Muscle of back (tissue), 13 donors: ENCODE measurements at places on chromosomes 1 and 21.

DNA sequence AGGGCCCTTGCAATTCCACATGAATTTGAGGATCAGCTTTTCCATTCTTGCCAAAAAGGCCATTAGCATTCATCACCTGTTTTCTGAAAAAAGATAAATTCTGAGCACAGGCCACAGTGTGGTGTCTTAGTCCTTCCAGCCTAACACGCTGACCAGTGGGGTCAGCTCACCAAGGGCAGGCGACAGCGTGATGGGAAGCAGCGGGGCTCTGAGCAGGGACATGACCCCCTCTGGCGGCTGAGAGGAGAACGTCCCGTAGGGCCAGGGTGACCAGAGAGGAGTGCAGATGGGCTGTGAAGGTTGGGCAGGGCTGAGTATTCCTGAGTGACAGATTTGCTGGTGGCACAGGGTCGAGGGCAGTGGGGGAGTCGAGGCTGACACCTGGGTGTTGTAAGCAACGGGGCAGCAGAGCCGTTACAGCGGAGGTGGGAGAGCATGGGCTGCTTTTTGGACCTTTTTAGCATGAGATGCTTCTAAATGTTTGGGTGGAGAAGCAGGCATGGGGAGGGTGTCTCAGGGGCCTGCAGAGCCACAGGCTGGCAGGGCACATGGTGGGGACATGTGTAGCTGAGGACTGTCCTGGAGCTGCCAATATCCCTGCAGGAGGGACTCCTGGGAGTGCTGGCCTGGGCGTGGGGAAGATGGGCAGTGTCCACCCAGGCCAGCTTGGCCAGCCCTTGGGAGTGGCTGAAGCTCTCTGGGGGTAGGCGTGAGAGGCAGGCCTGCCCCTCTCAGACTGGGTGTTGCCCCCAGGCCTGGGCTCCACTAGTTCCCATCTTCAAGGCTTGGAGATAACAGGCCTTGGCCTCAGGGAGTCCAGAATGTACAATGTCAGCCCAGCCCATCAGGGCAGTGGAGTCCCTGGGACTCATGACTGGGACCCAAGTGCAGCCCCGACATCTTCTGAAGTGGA lies 8.6 kb upstream of the CALML6 start:
- DNase-seq, result peak; percentile 89

DNA sequence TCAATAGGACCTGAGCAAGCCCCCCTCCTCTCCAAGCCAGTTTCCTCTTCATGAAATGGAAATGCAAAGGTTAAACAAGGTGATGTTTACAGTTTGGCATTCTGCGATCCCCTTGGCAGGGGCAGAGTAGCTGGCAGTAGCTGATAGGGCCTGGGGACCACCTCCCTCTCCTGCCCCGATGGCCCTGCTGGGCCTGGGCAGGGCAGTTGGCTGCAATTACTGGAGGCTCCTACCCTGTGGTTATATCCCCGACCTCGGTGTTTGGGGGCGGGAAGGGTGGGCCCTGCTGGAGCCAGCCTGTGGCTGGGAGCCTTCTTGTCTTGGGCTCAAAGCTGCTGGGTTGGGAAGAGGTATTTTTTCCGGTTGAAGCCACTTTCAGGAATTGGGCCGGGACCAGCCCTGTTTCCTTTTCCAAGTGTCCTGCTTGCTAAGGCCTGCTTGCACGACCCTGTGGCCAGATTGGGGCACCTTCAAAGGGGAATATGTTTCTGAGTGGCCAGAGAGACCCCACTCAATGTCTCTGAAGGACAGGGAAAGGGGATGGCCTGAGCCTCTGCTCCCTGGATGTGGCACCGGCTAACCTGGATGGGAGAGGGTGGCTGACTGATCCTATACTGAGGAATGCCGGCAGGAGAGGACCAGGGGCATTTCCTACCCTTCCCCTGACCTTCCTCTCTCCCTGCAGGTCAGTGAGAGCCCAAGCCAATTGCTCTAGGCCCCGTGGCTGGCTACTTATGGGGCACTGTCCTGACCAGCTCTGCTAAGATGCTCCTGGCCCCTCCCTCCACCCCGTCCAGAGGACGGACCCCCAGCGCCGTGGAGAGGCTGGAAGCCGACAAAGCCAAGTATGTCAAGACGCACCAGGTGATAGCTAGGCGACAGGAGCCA lies 1.9 kb downstream of the FAM110D start:
- DNase-seq, result no peak

- DNase-seq, result no peak
Observed at GRCh38 chr1:60571811-60572210, 498.2 kb upstream of the C1orf87 start.

DNA sequence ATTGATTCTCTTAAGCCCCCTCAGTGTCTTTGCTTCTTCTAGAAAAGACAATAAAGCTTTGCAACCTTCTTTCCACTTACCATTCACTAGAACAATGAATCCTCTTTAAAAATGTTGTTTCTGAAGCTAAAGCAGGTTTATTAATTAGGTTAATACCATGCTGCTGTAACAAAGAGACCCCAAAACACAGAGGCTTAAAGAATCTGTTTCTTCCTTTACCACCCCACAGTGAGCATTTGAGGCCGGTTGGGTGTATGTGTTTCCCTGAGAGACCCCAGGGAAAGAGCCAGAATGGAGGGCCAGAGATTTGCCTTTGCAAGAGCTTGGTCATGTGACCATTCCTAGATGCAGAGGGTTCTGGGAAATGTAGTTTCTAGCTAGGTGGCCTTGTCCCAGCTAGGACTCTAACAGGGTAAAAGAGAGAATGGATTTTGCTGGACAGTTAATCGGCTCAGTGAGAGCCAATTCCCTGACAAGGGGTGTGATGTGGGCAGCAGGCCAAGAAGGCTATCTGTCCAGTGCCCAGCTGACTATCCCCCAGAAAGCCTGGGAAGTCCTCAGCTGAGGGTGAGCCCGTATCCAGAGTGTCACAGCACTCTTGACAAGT lies 191.8 kb upstream of the TMEM51 start:
- DNase-seq, result no peak

- DNase-seq, result no peak
Observed at GRCh38 chr1:244207042-244207934, 156.2 kb downstream of the ZBTB18 start.

- no peak for DNase-seq
Observed at GRCh38 chr1:61085206-61085982, 3.0 kb downstream of the NFIA start.

- no peak for DNase-seq
Observed at GRCh38 chr21:28712411-28712810, 280.3 kb downstream of the LTN1 start.

DNA sequence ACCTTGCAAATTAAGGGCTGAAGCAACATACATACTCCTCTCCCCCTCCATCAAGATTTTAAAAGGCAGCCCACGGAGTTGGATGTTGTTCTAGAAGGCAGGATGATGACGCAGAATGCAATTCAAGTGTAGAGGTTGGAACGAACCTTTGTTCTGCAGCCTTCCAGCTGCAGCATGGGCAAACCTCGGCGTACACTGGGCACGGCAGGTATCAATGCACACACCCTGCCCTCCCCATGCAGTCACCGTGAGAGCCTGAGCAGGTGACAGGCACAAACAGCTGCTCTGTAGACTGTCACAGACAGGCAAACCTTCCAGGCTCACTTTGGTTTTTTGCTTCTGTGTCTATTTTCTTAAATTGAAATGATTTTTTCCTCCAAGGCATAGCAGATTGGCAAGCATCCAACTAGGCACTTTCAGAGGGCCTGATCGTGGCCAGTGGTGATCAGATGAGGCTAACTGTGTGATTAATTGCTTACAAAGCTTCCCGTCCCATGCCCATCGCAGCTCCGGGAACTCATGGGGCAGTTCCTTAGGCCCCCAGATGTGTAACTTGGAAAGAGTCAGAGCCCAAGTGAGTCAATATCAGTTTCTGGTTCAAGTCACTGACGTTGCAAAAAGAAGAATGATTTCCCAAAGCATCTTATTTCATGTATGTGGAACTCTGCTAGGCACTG lies 82.3 kb downstream of the ITPKB start:
- no peak for DNase-seq

- no peak for DNase-seq
Observed at GRCh38 chr1:25216123-25216522, 16.2 kb downstream of the SYF2 start.

DNA sequence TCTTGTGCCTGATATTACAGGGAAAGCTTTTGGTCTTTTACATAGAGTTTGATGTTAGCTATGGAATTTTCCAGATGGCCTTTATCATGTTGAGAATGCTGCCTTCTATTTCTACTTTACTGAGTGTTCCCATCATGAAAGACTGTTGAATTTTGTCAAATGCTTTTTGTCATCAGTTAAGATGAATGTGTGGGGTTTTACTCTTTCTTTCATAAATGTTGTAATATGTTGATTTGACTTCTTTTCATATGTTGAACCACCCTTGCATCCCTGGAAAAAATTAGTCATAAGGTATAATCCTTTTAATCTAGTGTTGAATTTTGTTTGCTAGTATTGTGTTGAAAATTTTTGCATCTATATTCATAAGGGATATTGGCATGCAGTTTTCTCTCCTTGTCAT lies 16.1 kb upstream of the HOOK1 start:
- DNase-seq, result no peak

DNA sequence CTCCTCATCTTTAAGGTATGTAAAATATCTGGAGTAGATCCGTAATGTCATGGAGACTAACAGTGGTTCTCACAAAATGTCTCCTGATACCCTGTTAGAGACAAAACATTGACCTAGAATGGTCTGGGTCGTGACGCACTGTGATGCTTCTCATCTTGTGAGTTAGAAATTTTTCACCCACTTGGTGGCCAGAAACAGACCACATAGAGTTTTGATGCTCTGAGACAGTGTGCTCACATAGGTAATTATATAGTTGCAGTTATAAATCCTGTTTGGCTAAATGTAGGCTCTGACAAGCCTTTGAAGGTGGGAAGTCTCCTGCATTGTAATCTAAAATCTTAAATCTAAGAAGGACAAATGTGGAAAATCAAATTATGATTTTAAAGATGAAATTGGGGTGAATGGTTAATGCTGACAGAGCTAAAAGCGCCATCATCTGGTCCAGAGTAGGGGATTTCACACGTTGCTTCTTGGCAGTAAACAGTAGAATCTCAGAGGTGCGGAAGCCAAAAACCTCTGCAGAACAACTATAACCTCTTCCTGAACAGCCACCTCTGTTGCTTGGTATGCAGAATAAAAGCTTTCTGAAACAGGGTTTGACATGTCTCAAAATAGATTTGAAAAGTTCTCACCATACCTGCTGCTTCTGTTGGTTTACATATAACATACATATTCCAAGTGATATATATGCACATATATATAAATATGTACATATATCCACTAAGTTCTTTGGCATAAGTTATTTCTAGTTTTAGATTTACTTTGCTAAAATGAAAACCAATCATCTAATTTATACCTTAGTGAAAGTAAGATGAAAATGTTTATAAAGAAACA lies 17.1 kb downstream of the RPAP2 start:
- no peak for DNase-seq

DNA sequence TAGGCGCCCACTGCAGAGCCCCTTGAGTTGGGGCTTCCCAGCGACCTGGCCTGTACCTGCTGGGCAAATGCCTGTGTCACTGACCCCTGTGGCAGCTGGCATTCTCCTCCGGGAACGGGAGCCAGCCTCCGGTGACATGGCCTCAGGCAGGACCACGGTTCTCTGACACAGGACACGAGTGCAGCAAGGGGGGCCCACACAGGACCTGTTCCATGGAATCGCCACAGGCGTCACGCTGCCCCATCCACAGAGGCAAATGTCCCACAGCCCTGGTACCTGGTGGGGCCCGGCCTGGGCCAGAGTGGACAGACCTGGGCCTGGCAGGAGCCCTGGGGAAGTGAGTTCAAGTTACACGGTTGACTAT lies 2.6 kb downstream of the ITGB2 start:
- DNase-seq, result no peak

GRCh38 chr1:147077936-147078605 lies 94.2 kb downstream of the PRKAB2 start:
- DNase-seq, result no peak

DNA sequence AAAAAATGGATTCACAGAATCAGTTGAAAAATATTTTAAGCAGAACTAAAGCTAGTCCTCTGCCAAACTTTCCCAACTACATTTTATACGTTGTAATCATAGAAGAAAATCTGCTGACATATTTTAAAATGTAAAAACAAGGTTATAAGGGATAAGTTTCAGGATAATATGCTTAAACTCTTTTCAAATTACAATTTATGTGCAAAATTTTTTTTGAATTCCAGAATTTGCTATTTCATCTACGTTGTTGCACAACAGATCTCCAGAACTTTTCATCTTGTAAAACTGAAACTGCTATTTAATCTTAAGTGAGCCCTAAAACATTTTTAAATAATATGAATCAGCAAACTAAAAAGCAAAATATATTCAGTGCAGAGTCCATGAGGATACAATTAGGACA lies 5.9 kb downstream of the EDEM3 start:
- no peak for DNase-seq

DNA sequence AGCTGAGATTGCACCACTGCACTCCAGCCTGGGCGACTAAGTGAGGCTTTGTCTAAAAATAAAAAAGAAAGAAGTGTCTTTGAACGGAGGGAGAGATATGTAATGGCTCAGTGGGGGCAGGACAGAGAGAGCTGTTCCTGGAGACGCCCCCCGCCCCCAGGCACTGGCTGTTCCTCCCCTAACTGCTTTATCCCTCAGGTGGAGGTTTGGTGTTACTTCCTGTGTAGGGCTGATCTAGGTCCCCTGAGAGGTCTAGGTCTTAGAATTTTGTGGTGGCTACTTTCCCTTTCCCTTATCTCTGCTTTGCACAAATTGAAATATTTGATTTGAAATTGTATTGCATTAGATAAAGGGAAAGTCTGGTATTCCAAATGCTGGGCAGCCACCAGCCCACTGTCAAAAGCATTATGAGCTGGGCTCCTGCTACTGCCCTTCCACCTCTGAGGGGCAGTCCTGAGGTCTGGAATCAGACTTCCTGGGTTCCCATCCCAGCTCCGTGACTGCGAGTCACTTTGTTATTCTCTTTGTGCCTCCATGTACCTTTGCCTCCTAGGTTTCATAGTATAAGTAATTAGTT lies 134.8 kb upstream of the KIF26B start:
- DNase-seq, result no peak

- no peak for DNase-seq
Observed at GRCh38 chr1:99527545-99527944, 118.4 kb upstream of the PALMD start.

DNA sequence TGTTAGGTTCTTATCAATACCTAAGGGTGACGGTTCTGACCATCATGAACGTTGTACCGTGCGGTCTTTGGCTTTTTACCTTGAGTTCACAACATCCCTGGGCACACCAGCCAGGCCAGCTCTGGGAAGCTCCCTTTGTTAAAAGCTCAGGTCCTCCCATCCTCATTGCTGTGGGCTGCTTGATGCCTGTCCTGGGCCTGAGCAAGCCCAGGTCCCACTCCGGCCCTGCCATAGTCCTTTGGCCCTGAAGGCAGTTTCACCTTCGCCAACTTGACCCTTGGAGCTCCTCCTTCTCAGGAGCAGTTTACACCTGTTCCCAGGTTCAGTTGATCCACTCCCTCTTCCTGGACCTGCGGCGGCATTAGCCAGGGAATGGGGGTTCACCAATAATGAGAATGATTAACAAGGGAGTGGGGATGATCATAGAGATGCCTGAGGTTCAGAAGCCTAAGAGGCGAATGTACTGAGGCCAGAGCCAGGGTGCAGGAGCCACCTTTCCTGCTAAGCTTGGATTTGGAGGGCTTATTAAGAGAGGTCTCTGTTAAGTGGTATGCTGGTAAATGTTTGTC lies 40.2 kb downstream of the DHCR24 start:
- DNase-seq, result no peak
